ENCODE measurements at places on chromosomes 5 and 9.

DNA sequence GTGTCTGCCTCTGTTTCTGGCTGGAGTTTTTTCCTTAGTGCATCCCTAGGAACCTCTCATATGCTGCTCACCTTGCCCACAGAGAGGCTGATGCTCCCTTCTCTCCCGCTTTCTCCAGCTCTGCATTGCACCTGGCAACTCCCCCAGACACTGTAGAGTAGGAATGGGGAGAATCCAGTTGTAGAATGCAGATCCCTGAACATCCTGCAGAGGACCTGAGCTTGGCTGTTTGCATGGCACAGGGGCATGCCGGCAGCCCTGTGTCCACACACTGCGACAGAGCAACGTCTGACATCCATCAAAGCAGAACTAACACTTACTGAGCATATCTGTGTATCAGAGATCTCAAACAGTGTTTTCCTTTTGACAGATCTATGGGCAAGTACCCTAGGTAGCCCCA lies 19.9 kb downstream of the IDNK start:
- no peak for DNase-seq

DNA sequence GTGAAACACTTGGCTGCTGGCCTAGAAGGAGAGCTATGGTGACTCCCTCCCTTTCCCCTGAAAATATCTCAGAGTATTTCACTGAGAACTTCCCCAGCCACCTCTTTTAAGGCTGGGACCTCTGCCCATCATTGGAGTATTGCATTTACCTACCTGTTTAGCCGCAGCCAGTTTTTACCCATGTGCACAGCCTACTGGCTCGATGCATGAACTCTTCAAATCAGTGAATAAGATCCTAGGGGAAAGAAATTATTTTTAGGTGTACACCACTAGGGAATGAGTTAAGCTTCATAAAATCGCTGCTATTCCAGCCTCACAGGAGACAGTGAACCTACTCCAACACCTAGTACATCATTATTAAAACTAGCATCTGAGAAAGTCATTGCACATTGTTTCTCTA lies 16.8 kb upstream of the FAM174A start:
- DNase-seq: no peak

DNA sequence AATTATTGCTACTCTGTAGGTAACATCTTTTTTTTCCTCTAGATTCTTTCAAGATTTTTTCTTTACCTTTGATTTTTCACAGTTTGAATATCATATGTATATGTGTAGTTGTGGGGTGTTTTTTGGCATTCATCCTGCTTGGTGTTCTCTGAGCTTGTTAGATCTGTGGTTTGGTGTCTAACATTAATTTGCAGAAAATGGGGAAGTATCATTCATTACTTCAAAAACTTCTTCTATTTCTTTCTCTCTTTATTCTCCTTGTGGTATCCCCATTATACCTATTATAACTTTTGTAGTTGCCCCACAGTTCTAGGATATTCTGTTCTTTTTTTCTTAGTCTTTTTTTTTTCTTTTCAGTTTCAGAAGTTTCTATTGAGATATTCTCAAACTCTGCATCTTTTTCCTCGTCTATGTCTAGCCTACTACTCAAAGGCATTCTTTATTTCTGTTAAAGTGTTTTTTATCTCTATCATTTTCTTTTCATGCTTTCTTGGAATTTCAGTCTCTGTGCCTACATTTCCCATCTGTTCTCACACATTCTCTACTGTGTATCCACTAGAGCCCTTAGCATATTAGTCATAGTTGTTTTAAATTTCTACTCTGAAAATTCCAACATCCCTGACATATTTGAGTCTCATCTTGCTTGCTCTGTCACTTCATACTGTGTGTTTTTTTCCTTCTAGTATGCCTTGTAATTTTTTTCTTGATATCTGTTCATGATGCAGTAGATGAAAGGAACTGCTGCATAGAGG lies 60.1 kb upstream of the GNA14 start:
- no peak for DNase-seq

DNA sequence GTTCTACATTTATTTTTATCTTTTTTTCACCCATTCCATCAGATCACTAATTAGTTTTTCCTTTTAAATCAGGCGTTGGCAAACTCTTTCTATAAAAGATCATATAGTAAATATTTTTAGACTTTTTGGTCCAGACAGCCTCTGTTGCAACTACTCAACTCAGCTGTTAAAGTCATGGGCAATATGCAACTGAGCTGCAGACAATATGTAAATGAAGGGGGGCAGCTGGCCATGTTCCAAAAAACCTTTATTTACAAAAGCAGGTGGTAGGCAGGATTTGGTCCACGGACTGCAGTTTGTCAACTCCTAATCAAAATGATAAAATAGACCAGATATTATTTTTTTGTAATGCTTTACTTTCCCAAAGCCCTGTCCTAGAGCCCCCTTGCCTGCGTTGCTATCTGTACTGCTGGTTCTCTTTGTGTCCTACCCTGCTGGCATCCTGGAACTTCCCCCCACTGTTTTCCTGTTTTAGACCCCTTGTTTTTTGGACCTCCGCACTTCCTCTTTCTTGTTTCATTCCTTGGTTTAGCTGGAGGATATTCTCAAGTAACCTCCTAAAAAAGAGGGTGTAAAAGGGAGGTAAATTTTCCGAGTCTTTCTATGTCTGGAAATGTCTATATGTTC lies 24.7 kb upstream of the TNFSF8 start:
- peak; percentile 54 for DNase-seq

DNA sequence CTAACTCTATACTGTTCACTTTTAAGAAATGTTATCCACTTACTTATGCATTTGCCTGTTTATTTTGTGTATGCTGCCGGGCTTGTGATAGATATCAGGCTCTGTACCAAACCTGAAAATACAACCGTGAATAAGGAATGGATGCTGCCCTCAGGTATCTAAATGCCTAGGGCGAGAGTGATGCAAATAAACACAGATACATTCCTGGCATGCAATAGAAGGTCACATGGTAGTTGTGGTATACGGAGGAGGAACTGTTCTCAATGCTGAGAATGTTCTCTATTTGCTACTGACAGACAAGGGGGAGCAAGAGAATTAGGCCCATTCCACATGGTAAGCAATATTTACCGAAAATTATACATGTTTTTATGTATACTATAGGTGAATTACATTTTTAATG lies 227.8 kb downstream of the ICE1 start:
- no peak for DNase-seq

DNA sequence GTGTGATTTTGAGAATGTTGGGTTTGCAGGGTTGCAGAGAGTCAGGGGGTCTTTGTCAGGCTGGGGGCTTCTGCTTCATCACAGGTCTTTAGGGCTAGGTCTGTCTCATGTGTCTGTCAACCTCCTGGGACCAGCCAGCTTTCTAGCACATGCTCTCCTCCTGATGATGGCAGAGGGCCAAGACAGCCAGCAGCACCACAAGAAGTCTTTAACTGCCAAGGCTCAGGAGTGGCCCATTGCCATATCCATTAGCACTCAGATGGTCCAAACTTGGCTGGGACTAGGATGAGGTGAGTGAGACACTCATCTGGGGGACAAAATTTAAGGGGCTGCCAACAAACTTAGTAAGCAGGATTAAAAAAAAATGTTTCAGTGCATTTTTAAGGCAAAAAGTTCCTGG lies 384.2 kb upstream of the CDH10 start:
- peak; percentile 37 for DNase-seq

- DNase-seq: no peak
Measured at GRCh38 chr5:178149199-178149932, 4.3 kb downstream of the NHP2 start.

GRCh38 chr5:170159947-170160346 lies 54.2 kb downstream of the FOXI1 start:
- DNase-seq: no peak

Data from DMS79 treated with DMSO at 0.1 percent for 48 hours (cell line).